ENCODE measurements at places on chromosomes 6 and 20. TPM values are rescaled to one million over a fixed set of nuclear protein-coding genes. Genes with fewer than 3 reads are reported as not detected.

AHCY gene
- 166 TPM for total RNA-seq

CST4 gene
- not detected for total RNA-seq

CYB5R4 gene
- 42.1 TPM for total RNA-seq

- DNase-seq = no peak
Observed at GRCh38 chr6:41420186-41420585, 84.8 kb downstream of the NCR2 start.

- no peak for DNase-seq
Observed at GRCh38 chr6:8551386-8551785, 116.0 kb upstream of the SLC35B3 start.

DNA sequence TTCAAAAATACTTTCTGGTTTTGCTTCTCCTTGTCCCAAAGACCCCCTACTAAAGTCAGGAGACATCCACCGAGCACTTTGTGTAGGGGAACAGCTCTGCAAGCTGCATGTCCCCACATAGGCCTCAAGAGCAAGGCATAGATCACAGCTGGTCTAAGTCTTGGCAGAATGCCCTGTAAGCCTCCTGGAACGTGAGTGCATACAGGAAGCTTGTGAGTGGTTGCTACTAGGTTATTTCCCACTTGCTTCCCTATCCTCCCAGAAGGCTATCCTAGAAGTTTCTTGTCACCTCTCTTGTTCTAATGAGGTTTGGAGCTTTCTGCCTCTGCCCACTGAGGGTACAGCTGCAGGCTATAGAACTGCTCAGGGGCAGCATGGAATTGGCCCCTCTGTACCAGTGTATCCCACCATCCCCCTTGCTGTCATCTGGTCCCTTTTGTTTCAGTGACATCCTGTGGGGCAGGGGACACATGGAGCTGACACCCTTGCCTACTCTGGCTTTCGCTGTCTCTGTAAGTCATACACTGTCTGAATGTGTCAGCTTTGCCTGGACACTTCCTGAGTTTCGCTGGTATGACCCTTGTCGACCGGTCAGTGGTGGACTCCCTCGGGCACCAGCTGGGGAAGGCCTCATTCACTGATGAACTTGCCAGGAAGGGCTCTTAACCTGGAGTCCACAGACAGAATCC, 35.6 kb upstream of the KCNK16 start:
- no peak for DNase-seq

DNA sequence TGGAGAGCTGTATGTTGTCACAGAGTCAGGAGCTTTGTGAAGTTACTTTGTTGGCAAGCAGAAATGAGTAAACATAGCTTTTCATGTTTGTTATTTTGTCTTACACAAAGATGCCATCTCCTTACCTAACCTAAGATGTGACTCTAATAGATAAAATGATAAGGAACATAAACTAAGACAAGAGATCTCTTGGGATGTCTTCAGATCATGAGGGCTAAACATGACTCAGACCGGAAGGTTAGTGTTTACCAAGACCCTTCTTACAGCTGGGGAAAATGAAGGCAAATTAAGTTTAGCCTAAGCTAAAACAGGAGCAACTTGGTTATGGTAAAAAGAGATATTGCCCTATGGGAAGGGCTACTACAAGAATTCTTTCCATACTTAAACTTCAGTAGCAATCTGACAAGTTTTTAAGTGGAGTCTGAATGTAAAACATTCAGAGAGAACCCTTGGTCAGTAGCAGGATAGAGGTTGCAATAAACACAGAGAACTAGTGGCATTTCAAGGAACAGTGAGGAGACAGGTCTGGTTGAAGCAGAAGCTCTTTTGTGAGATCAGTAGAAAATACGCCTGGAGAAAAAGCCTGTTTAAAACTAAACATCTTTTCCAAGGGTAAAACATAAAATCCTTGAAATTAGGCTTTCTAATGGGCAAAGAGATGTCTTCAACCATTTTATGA, 29.9 kb downstream of the SGK1 start:
- no peak for DNase-seq

DNA sequence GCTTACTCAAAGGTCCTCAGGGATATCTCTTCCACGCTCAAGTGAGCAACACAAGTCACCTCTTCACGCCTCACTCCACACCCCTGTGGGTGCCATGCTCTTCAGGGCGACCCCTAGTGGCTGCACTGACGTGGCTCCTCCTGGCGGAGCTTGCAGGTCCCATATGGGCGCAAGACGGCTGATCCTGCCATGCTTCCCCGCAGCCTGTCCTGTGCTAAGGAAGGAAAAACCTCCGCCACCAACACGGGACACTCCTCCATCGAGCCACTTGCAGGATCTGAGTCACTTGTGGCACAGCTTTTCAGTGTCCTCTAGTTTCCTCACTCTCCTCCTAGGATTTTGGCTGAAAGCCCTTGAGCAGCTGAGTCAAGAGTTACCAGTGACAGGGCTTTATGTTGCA, 90.7 kb downstream of the KHDC1L start:
- DNase-seq = peak; percentile 36

- DNase-seq = no peak
Observed at GRCh38 chr20:12976720-12977309, 32.0 kb upstream of the SPTLC3 start.

DNA sequence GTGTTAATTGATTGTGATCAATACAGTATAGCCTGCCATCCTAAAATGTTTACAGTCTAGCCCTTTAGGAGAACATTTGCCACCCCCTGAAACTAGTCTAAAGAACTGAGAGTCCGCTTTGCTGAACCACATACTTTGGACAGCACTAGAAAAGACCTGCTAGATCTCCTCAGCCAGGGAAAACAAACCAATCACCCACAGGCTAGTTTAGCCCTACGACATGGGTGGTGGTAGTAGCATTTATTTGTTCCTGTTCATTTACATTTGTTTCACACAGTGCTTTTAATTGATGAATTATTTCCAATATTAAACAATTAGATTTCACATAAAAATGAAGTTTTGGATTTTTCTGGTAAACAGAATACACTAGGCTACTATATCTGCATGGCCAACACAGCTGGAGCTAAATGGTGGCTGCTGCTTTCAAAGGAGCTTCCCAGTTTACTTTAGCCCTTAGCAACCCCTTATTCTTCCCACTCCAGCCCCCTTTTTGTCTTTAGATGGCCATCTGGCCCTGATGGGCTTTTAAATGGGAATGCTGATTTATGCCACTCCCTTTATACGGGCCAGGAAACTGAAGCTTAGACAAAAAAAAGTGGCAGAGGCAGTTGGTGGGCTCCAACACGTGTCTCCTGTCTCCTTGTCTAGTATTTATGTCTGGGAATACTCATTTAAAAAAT, 72.4 kb downstream of the ADGRG6 start:
- DNase-seq = no peak

- no peak for DNase-seq
Observed at GRCh38 chr6:129211626-129212025, 328.7 kb downstream of the LAMA2 start.

GRCh38 chr6:43954311-43955131, 172.7 kb downstream of the MRPL14 start:
- DNase-seq = no peak

GRCh38 chr20:19945732-19946670, 71.2 kb upstream of the NAA20 start:
- no peak for DNase-seq

GRCh38 chr6:42453654-42454427, 2.1 kb upstream of the TRERF1 start:
- DNase-seq = no peak

GRCh38 chr6:33670971-33671743, 40.3 kb downstream of the UQCC2 start:
- no peak for DNase-seq

DNA sequence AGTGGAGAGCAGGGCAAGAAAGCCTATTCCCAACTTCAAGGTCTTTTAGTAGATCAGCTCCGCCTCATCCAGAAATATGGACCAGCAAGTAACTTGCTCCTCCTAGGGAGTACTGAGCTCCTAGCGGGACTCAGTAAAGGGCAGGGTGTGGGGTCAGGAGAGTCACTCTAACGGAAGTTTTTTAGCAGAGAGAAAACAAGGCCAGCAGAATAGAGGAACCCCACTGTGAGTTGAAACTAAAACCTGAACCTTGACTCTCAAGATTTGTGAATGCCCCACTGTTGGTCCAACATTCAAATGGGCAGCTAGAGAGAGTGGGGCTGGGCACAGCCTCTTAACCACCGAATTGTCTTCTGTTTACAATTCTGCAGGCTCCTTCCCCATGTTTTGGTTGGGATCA, 244.8 kb downstream of the FARS2 start:
- no peak for DNase-seq

DNA sequence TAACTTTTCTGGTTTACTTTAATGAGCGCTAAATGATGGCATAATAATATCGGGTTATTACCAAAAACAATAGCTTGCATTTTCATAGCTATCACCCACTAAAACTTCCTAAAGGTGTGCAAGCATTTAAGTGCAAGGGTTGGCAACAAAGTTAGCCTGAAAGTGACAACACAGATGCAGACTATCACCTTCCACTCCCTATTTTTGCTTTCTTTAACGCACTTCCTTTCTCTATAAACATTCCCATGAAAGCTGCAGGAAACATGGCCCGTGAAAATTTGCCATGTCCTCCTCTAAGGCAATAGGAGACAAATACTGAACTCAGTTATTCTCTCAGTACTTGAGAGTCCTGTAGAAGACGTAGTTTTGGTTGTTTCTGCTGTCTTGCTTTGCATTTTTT, 2.7 kb downstream of the MYCT1 start:
- DNase-seq = no peak
